ENCODE measurements at places on chromosomes 3 and 15.

DNA sequence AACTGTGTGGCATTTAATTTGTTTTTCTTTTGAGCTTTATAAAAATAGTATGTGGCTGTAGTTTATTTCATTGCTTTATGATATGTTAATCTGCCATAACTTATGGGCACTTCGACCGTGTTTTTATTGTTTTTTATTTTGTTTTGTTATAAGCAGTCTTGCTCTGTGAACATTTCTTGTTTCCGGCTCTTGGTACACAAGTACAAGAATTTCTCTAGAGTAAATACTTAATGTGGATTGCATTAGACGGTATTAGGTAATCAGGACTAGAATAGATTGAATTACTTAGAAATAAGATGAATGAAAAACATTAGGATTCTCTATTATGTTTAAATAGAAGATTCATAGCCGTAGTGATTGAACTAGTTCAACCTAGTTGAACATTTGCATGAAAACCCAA lies 2.1 kb downstream of the ZFAND6 start:
- no peak for DNase-seq

DNA sequence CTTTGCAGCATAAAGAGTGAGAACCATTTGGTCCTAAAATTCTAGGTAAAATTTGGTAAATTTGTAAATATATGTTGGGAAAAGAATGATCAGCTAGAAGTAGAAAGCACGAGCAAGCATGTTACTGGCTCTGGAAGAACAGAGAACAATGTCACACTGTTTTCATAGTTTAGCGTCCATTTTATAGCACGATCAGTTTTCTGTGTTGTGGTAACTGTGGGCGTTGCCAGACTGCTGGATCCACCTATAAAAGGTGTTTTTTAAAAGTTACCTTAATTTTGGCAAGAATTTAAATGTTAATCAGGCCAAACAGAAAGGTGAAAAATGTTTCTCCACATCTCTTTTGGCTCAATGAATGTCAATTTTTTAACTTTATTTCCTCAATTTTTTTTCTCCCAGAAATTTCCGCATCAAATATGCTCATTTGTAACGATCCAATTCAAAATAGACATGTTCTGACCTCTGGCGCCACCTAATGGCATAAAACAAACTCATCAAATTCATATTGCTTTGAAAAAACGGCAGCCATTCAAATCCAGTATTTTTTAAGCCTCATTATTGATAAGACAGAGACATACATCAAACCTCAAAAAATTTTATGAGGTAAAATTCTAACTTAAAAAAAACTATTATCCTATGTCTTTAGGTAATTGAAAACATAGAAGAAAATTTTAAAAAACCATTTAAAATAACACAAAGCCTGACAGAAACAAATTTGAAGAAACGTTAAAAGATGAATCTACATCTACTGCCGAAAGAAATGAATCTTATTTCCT lies 5.5 kb upstream of the GP5 start:
- no peak for DNase-seq

GRCh38 chr15:31206386-31207181 lies 105.1 kb upstream of the TRPM1 start:
- no peak for DNase-seq

- no peak for DNase-seq
Measured at GRCh38 chr3:19248143-19248542, 99.8 kb downstream of the KCNH8 start.

GRCh38 chr3:194397757-194398312 lies 1.2 kb downstream of the GP5 start:
- DNase-seq, result no peak

- no peak for DNase-seq
Measured at GRCh38 chr15:99507016-99507503, 58.7 kb upstream of the MEF2A start.

- DNase-seq, result no peak
Measured at GRCh38 chr3:142211034-142211433, 14.4 kb downstream of the GK5 start.

DNA sequence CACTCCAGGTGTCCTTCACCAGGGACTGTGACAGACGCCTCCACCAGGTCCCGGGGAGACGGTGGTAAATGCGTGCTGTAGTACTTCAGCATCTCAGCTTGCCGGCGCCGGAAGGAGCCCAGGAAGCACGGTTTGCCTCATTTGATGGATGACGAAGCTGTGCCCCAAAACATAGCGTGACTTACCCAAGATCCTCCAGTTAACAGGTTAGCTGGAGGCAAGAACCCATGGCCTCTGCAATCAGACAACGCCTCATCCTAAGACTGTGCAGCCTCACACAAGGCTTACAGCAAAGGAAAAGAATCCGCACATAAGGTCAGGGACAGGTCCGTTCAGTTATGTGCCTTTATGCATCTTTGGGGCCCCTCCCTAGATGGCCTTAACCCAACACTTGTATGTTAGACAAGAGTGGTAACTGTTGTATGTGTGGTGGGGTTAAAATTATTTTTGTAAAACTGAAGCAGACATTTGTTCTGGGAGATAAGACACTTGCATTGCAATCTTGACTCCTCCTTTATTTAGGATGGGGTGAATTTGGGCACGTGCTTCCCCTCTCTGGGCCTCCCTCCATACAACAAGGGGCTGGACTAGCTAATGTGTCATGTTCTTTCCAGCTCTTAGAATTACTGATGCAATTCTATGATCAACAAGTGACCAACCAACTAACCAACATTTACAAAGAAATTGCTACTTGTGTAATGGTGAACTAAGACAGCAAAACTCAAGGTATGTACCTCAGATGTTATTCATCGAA lies 39.4 kb downstream of the VGLL4 start:
- DNase-seq, result no peak

DNA sequence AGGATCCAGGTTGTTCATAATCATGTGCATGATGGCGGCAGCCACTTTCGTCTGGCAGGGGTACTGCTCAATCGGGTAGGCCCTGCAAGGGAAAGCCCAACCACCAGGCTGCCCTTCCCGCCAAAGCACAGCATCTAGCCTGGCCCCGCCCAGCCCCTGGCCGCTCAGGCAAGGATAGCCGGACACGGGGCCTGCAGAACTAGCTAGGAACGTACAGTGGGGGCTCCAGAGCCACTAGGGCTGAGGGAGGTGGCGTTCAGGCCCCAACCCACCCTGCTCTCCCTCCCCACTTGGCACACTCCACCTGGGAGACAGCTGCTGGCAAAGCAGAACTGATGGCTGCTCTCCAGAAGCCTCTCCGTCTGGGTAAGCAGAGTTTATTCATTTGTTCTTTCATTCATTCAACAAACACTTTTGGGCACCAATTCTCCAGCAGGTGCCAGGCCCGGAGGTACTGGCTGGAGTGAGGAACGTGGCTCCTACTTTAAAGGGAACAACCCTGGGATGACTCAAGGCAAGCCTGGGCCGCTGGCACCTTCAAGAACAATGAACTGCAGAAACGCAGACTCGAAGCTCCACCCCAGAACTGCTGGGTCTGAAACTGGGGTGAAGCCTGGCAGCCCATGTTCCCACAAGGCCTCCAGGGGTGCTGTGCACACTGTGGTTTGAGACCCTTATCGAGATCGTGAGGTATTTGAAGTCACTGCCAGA lies 7.8 kb downstream of the UROC1 start:
- DNase-seq, result peak; percentile 29

GRCh38 chr3:108818404-108818803 lies 4.2 kb upstream of the TRAT1 start:
- no peak for DNase-seq

- no peak for DNase-seq
Measured at GRCh38 chr3:36428445-36428844, 48.1 kb downstream of the STAC start.

DNA sequence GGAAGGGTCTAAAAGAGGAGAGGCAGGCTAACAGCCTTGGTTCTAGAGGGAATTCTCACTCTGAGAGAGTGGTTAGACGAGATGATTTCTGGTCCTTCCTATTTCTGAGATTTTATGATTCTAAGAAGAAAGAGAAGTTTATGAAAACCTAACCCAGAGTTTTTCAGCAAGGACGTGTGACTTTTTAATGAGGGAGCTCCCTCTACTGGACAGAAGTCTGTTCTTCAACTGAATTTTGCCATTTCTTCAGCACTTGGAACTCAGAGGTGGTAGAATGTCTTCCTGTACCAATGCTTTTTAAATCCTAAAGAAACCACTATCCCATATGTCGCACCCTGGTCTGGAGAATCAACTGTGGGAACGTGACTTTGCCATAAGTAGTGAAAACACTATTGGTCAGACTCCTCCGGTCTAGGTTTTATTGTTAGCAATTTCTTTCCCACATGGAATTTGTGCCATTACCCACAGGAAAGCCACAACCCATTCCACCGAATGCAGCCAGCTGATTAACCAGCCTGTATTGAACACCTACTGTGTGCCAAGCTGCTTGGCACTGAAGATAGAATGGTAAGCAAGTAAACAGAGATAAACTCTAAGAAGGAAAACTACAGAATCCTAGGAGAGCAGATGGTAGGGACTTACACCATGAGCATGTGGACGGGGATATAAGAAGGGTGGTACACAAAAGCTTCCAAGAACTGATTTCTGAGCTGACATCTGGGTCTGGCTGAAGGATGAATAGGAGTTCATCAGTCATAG lies 199.5 kb upstream of the LMCD1 start:
- no peak for DNase-seq

DNA sequence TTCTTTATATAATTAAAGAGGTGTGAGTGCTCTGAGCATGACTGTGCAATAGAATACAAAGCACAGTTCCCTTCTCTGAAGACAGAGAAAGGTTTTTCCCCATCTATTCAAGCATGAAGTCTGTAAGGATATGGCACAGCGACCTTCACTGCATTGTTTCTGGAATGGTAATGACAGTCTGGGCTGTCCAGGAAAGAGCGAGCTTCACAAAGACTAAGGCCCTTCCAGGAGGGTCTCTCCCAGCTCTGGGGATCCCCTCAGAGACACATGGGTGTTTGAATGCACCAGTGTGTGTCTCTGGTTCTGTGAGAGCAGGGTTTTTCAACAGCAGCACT lies 179.9 kb upstream of the NR2E3 start:
- DNase-seq, result no peak

DNA sequence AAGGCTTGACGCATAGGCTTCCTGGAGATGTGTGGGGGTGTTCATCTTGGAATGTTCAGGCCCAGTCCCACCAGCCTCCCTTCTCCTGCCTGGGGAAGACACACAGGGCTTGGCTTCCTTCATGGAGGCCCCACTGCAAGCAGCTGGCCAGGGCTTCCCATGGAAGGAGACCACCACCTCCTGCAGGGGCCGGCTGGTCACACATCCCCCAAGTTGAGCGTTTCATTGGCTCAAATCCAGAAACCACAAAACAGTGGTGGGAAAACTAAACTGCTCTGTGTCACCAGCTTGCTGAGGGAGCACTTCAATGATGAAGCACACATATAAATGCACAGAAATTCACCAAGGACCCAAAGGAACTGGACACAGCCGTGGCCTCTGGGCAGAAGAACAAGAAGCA lies 8.3 kb downstream of the IQSEC1 start:
- DNase-seq, result no peak
